ENCODE measurements at places on chromosomes 2 and 18.

DNA sequence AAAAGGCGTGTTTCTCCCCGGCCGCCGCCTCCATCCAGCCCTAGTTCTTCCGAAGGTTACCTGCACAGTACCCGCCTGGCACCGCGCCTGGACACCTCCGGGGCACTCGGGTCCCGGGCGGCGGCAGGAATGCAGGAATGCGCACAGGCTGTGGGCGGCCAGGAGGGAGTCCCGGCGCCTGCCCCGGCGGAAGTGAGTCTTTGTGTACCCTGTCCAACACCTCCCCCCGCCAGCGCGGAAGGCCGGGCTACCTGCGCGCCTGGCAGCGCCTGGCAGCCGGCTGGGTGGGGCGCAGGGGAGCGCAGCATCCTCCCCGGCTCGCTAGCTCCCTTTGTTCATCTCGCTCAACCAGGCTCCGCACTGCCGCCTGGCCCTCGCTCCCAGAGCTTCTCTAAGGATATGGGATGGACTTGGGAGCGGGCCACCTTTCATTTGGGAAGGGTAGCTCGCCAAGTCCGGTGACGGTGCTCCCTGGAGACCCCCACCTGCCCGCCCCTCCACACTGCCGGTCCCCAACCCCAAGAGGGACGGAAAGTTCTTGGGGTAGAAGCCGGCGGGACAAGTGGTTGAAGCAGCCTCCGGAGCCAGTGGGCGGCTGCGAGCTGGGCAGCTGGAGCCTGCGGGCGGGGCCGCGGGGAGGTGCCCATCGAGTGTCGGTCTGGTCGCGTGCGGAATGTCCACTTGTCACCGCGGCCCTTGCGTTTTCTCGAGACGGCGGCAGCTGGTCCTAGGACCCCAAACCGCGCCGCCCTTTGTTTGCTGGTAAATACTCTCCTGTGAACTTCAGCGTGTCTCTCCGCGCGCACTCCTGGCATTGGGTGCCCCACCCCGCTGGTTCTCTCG is 1.2 kb upstream of the ST6GAL2 start:
- no peak for DNase-seq

GRCh38 chr2:73112026-73112912 is 479 bp downstream of the RAB11FIP5 start:
- DNase-seq: no peak

GRCh38 chr2:224166654-224167053 is 127.6 kb upstream of the SERPINE2 start:
- DNase-seq: no peak

- DNase-seq: no peak
Measured at GRCh38 chr2:190765386-190766173, 115.0 kb upstream of the GLS start.

GRCh38 chr2:117832905-117833613 is 18.6 kb downstream of the DDX18 start:
- no peak for DNase-seq

- DNase-seq: no peak
Measured at GRCh38 chr2:104685591-104685990, 168.3 kb upstream of the POU3F3 start.

- no peak for DNase-seq
Measured at GRCh38 chr2:177352441-177353186, 40.0 kb upstream of the AGPS start.

DNA sequence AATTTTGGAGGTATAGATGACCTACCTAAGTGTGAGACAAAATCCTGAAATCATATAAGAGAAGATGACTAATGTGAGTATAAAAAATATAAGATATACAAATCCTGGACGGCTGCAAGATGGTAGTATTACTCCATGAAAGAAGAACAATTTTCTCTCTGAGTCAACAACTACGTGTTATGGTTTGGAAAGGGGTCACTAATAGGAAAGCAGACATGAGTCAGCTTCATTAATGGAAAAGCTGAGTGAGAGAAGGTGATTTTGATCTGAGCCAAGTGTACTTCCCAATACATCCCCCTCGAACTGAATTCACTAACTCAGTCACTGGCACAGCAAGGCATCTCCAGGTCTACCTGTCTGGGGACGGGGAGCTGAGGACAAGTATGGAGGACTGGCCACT is 20.1 kb upstream of the SELENOI start:
- DNase-seq: no peak

DNA sequence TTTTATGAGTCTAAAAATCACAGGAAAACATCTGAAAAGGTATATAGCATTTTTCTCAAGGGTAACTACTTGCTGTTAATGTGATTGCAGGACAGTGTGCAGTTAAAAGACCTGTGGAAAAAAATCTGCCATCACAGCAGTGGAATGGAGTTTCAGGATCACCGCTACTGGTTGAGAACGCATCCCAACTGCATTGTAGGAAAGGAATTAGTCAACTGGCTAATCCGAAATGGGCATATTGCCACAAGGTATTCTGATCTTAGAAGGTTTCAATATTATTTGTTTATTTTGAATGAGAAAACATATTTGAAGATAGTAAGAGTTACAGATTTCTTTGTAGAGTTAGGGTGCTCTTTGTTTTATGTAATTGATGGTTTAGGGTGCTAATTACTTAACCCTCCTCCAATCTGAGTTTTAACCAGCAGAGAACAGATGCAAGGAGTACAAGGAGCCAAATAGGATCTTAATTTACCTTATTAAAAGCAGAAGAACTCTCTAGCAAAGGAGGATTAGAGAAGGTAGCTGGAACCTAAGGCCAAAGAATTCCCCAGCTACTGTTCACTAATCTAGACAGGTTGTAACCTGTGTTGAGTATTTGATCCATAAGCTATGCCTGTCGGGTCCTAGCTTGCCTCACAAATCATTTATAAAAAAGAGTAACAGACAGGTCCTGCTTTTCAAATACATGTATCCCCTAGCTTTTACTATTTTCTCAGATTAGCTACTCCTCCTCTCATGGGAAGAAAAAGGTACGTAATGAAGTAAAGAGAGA is 35.0 kb downstream of the PIKFYVE start:
- no peak for DNase-seq

GRCh38 chr18:61847164-61847791 is 45.5 kb downstream of the RNF152 start:
- DNase-seq: no peak

GRCh38 chr2:64024259-64024949 is 5.2 kb upstream of the VPS54 start:
- DNase-seq: no peak

DNA sequence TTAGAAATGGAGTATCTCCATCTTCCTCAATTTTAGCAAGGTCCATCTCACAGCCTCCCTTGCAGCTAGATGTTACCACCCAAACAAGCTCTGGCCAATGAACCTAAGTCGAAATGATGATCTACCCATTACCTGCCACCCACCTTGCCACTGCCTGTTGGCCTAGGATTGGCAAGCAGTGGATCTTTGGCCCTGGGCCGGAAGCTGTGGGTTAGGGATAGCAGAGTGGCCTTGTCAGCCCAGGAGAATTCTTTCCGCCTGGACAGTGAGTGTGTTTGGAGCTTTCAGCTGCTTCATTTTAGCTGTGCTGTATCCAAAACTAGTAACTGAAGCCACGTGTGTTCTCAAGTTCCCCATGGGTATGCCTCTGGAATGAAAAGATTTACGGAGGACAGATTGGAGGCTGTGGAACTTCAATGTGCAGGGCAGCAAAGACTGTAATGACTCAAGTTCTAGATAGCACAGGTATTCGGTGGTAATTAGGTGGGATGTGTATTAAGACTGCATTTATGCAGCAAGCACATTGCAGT is 7.7 kb upstream of the PARD6G start:
- DNase-seq: no peak

DNA sequence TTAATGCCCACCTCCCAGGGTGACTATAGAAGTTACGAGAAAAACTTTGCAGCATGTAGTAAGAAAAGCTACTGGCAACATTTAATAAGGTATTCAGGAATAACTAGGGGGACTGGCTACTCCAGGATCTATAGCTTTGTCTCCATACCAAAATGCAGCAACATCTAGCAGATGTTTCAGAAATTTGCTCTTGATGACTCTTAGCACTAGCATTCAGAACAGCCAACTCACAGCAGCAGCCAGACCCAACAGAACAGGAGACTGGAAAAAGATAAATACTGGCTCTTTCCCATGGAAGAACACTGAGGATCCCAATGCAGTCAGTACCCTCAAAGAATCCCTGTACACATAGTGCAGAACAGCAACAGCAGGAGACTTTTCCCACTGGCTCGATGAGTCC is 105.0 kb downstream of the PRKRA start:
- no peak for DNase-seq

DNA sequence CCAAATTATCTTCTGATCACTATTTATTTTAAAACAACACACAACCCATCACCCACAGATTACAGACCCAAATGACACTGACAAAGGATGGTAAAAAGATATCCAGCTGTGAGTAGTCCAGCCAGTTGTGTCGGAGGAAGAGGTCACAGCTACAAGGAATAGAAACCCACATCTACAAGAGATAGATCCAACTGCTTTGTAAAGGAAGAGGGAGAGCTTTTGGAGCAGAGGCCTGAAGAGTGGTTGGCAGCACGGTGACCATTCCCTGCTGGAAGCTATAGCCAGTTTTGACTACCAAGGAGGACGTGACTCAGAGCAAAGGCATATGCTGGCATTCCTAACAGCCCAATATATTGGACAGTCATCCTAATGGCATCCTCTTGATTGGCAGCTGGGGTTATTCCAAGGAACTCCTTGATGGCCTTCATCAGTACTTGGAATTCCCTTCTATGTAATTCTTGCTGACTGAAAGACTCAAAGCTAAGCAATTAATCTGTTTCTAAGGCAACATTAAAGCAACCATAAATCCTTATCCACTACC is 17.1 kb downstream of the SLC8A1 start:
- DNase-seq: no peak

Data from stimulated activated CD4-positive, alpha-beta T cell treated with anti-CD3 and anti-CD28 coated beads, Interleukin-1b, Interleukin-23, amount 100 ng/mL, for 1 hour (primary cell).